Activated naive CD4-positive, alpha-beta T cell (primary cell): ENCODE measurements at places on chromosomes 1 and 21.

- no peak for DNase-seq
Observed at GRCh38 chr1:24793447-24794129, 48.3 kb downstream of the CLIC4 start.

DNA sequence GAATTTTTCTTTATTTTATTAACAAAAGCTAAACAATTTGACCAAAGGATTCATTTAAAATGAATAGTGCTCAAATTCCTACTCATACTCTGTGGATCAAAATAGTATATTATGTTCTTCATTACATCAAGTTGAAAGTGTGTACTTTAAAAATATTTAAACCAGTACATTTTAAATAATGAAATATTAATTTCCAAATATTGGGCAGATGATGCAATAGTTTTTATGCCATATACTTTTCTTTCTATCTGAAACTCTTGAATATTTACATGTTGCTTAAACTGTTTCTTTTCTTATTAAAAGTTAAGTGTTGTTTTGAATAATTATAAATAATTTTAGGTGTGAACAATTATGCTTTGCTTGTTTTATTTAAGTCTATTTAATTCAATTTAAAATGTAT lies 144.7 kb upstream of the TMPRSS15 start:
- DNase-seq, result no peak

GRCh38 chr1:201945863-201946223 lies 505 bp downstream of the LMOD1 start:
- DNase-seq, result no peak

- no peak for DNase-seq
Observed at GRCh38 chr1:166980818-166981217, 5.5 kb upstream of the ILDR2 start.

- DNase-seq, result no peak
Observed at GRCh38 chr1:24987875-24988557, 57.9 kb upstream of the RUNX3 start.

DNA sequence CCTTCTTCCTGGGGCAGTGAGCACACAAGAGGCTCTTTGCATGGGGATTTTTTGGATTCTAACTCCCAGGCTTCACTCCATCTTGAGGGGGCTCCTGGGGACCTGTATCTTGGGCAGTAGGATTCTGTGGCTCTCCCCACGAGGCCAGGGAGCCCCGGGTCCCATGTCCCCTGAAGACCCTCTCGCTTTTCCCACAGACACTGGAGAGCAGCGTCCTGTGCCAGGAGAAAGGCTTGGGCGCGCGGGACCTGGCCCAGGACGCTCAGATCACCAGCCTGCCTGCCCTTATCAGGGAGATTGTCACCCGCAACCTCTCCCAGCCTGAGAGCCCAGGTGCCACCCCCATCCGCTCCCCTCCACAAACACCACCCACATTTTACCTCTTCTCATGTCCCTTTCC lies 735 bp downstream of the CROCC start:
- DNase-seq, result no peak

GRCh38 chr1:3924825-3925220 lies 24.8 kb upstream of the C1orf174 start:
- no peak for DNase-seq

DNA sequence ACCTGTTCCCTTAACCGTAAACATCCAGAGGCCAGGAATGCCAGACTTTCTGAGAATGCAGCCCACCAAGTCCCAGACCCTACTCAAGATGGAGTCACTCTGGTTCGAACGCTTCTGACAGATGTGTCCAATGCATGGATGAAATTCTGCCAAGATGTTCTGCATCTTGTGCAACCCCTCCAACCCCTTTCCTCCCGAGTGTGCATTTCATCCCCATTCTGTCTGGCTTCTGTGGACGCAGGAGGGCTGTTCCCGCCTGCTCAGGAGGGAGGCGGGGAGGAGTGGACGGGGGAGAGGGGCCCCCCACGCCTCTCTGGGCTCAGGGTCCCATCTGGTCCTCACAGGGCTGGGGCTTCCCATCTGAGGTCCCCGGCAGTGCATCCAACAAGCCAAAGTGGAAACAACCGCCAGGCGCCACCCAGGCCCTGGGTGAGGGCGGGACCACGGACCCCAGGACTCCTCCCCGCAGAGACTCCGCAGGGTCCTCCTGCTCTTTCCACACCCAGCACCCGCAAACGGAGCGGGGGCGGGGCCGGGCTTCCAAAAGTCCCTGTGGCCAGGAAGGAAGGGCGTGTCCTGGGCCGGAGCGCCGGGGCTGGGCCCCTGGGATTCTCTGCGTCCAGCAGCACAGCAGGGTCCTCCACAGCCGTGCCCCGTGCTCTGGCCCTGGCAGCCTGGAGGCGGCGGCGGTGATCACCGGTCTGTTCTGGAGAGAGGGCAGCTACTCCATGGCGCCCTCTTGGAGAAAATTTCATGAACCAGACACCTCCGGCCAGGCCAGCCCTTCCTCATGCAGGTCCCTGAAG lies 27.8 kb upstream of the SUMO3 start:
- no peak for DNase-seq

DNA sequence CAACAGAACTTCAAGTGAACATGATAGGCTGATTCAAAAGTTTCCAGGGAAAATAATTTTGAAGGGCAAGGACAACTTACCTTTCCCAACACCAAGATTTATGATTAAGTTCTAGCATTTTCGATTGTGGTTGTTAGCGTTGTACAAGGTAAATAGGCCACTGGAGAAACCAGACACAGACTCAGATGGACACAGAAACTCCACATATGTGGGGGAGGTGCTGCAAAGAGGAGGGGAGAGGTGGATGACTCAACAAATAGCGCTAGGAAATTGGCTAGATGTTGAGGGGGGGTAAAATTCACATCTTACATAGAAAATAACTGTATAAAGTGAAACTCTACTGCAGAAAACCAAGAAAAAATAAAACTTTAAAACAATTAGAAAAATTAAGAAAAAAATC lies 564.4 kb downstream of the MATN1 start:
- no peak for DNase-seq

DNA sequence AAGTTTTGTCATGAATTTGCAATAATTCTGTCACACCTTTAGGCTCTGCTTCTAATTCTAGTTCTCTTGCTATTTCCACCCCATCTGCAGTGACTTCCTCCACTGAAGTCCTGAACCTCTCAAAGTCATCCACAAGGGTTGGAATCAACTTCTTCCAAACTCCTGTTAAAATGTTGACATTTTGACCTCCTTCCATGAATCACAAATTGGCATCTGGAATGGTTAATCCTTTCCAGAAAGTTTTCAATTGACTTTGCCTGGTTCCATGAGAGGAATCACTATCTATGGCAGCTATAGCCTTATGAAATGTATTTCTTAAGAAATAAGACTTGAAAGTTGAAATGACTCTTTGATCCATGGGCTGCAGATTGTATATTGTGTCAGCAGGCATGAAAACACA lies 19.7 kb upstream of the SFT2D2 start:
- DNase-seq, result no peak

- DNase-seq, result no peak
Observed at GRCh38 chr1:175824079-175824478, 80.7 kb upstream of the TNR start.

GRCh38 chr1:232944347-232944746 lies 6.1 kb upstream of the NTPCR start:
- no peak for DNase-seq

DNA sequence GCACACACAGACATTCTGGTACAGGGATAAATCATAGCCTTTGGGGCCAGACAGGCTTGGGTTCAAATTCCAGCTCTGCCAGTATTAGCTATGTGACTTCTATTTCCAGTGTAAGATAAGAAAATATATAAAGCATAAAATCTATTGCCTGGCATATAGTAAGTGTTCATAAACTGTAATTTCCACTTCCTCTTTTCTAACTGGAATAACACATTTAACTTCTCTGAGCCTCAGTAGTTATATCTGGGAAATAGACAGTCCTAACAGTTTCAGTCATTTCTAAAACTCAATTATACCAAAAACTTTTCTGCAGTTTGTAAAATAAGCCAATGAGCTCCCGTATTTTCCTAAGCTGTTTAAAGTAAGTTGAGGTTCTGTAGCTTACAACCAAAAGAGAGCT lies 351.4 kb downstream of the ZNF326 start:
- no peak for DNase-seq

GRCh38 chr1:118115567-118116295 lies 69.3 kb downstream of the SPAG17 start:
- DNase-seq, result no peak

GRCh38 chr1:183144752-183145151 lies 41.3 kb upstream of the LAMC2 start:
- no peak for DNase-seq

DNA sequence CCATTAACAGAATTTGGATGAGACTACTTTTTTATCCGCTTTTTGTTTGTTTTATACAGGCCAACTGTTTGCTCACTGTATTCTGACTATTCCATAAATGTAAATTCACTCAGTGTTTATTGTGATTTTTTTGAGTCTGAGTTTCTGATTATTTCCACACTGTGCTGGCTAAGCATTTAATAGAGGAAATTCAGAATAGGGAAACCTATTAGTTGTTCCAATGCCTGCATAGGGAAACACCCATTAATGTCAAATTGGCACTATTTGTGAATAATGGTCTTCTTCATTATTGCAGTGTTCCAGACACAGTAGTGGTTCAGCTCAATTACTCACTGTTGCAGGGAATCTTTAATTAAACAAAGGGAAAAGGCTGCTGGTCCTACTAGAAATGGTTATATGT lies 174.7 kb upstream of the SGIP1 start:
- DNase-seq, result no peak

DNA sequence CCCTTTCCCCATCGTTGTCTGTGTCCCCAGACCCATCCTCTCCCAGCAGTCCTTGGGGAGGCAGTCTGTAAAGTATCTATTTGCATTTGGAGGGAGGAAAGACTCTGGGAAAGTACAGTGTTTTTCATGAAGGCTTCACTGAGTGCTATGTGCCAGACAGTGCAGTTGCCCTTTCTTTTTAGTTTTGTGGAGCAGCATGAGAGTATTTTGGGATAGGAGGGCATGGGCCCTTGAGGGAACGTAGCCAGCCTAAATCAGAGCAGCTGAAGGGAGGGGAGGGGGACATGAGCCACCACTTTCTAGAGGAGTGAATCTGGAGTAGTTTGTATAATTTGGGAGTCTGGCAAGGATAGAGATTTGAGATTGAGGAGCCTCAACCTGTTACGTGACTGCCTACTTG lies 404.0 kb upstream of the KAZN start:
- DNase-seq, result no peak

DNA sequence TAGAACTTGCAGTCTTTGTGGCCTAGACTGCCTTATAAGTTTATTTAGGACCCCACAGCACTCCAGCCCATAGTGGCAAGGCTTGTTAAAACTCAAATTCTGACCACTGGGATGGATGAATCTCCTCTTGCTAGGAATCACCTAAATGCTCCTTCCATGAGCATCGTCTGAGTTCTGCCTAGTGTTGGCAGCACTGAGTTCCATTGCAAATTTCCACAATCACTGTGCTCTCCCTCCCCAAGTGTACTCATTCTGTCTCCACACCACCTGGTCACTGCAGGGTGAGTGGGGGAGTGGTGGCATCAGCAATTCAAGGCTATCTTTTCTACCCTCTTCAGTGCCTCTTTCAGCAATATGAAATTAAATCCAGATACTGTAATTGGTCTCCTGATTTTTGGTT lies 46.7 kb upstream of the PTBP2 start:
- no peak for DNase-seq

- DNase-seq, result no peak
Observed at GRCh38 chr1:167447521-167448136, 70.7 kb downstream of the CD247 start.

- DNase-seq, result no peak
Observed at GRCh38 chr1:237390823-237391222, 348.8 kb downstream of the RYR2 start.

GRCh38 chr1:183418696-183419095 lies 516 bp upstream of the NMNAT2 start:
- DNase-seq, result no peak

GRCh38 chr1:83545066-83545862 lies 453.7 kb downstream of the TTLL7 start:
- DNase-seq, result no peak

DNA sequence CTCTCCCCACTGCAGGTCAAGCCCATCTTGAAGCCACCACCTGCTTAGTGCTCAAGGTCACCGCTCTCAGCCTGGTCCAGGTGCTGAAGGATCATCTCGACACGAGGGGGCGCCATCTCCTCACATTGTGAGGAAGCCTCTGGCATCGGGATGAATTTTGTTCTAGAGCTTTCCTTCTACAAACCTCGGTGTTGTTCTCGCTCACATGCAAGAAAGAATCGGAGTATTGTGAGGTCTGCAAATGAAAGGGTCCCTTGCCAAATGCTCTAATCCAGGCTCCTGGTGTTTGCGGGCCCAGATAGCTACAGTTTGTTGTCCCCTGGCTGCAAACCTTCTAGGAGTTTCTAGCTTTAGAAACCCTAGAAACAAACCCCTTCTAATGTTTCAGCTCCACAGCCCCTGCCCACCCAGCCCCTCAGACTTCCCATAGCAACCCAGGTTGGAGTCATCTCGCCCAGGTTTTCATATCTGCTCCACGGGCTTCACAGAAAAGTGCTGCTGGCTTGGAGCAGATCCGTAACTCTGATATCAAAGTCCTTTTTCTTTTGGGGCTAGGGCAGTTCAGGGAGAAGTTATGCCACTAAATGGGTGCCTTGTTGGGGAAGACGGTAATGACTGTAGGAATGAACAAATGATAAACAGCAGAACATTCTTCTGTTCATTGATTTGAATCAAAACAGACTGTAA lies 8.6 kb upstream of the ATP5PO start:
- DNase-seq, result peak; percentile 91

DNA sequence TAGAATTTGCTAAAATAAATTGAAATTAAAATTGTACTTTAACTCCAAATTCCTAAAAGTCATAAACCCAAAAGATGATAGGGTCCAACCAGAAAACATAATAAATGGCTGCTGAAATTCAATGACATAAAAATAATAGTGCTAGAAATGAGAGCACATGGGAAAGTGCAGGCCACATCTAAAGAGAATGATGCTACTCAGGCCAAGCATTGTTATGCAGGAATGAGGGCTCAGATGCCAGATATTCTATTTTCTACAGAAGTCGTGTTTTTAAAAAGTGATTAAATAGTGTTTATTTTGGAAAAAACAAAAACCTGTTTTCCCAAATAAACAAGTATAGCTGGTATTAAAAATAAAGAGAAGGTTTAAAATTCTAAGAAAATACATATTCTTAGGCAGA lies 234.4 kb downstream of the KCNT2 start:
- no peak for DNase-seq

DNA sequence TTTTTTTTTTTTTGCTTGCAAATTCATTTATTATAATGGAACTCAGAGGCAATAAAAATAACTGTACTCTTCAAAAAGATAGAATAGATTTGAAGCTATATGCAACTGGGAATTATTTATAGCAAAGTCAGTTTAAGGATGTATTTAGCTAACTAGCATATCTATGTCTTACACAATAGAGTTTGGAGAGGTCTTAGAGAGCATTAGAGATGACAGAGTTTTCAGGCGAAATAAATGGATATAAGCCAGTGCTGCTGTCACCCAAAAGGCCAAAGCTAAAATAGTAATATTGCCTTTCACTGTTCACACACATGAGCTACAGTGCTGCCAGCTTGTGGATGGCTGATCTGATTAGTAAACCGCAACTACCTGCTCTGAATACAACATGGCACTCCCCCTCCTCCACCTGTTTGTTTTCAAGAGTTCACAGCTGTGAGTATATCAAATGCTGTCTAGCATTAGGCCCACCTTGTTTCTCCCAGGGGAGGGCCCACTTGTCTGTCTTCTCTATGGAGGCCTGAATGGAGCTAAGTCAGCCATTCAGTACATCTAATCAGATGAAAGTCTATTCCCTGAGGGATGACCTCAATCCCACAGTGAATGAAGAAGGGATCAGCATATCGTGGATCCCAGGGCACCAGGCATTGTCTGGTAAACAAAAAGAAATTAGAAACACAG lies 25.2 kb upstream of the SSX2IP start:
- DNase-seq, result no peak
